Amniotic epithelial cell (primary cell): ENCODE measurements at places on chromosomes 2 and 18.

DNA sequence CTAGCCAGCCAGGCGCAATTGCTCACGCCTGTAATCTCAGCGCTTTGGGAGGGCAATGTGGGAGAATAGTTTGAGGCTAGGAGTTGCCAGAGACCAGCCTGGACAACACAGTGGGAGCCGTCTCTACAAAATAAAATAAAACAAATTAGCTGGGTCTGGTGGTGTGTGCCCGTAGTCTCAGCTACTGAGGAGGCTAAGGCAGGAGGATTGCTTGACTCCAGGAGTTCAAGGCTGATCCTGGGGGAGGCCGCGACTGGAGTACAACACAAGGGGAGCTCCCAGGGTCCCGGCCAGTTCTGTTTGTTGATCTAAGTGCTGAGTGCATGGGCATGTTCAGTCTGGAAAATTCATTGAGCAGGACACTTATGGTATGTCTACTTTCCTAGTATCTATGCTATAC, 2.6 kb downstream of the ST3GAL5 start:
- DNase-seq: no peak

GRCh38 chr2:113906647-113907046, 16.8 kb downstream of the ACTR3 start:
- DNase-seq: no peak

GRCh38 chr2:241312082-241312481, 3.4 kb downstream of the HDLBP start:
- peak; percentile 83 for DNase-seq

DNA sequence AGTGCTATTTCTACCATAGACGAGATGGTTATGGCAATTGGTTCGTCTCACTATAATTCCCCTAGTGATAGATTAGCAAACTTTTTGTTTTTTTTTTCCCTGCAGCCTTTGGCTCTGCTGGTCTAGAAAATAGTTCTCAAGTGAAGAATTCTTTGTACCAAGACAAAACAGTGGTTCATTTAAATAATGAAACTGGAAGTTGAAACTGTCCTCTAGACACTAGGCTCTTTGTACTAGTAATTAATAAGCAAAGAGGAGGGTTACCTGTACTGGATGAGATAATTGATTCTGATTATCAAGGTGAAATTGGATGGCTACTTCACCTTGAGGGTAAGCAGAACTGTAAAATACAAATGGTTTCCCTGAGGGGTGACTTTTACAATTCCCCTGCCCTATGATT, 156.9 kb upstream of the DCC start:
- DNase-seq: no peak

GRCh38 chr2:56681659-56682396, 498.0 kb downstream of the CCDC85A start:
- peak; percentile 83 for DNase-seq

DNA sequence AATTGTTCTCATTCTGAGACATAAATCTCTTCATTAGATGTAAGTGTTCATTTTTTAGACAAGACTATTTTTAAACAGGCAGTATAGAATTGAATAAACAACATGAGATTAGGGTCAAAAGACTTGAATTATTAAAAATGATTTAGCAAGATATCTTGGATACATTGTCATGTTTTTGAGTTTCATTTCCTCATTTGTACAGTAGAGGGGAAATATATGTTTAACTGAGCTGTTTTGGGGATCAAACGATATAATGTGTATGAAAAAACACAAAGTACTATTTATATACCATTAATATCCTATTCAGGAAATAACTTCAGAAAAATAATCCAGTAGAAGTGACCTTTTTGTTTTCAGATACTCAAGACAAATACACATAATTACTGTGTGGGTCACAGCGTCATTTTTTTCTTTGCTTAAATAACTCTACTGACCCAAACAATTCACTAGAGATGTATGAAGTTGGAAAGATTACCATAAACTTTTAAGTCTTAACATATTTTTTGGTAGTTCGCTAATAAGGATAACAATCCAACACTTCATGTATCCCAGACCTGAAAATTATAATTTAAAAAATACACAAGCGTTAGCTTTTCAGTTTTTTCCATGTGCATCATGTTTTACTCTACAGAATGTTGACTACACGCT, 896 bp upstream of the ASXL3 start:
- no peak for DNase-seq

DNA sequence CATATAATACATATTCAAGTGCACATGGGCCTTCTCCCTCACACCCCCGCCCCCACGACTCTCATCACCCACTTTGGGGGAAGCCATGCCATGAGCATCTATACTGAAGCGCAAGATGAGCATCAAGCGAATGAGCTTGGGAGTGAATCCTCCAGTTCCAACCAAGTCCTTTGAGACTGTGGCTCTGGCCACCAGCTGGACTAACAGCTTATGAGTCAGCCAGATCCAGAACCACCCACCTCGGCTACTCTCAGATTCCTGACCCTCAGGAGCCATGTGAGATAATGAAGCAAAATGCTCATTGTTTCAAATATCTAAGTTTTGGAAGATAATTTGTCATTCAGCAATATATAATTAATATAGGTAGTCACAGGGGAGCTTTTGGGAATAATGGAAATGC, 22.2 kb upstream of the IL1RL1 start:
- peak; percentile 42 for DNase-seq

- DNase-seq: peak; percentile 91
These were observed 33.2 kb downstream of the LAMA1 start for GRCh38 chr18:7084080-7085065.

- DNase-seq: no peak
These were observed 216.1 kb downstream of the HAUS1 start for GRCh38 chr18:46320297-46320696.

- peak; percentile 7 for DNase-seq
These were observed 355.2 kb upstream of the KCNJ3 start for GRCh38 chr2:154343282-154343681.

- DNase-seq: no peak
These were observed 5.3 kb upstream of the CRYBA2 start for GRCh38 chr2:218998414-218999002.

GRCh38 chr2:28355521-28356094, 37.0 kb upstream of the FOSL2 start:
- DNase-seq: no peak

DNA sequence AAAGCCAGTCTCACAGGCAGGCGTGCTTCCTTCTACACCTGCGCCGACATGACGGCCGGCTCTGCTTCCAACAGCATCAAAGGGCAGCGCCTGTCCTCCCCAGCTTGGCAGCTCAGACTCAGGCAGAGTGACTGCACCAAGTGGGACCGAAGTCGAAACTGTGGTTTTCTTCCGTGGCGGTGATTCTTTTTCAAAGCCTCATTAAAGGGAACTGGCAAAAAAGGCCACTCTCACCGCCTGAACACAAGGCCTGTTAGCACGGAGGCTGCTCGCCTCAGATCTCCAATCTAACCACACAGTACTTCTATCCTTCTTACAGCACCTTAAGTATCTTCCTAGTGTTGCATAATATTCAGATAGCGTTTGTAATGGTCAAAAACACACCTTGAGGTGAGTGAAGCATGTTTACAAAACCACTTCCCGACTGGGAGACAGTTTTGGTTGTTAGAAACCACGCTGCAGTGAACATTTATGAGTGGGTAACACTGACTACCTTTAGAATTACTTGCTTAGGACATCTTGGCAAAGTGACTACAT, 236.4 kb downstream of the HDAC4 start:
- DNase-seq: peak; percentile 19

DNA sequence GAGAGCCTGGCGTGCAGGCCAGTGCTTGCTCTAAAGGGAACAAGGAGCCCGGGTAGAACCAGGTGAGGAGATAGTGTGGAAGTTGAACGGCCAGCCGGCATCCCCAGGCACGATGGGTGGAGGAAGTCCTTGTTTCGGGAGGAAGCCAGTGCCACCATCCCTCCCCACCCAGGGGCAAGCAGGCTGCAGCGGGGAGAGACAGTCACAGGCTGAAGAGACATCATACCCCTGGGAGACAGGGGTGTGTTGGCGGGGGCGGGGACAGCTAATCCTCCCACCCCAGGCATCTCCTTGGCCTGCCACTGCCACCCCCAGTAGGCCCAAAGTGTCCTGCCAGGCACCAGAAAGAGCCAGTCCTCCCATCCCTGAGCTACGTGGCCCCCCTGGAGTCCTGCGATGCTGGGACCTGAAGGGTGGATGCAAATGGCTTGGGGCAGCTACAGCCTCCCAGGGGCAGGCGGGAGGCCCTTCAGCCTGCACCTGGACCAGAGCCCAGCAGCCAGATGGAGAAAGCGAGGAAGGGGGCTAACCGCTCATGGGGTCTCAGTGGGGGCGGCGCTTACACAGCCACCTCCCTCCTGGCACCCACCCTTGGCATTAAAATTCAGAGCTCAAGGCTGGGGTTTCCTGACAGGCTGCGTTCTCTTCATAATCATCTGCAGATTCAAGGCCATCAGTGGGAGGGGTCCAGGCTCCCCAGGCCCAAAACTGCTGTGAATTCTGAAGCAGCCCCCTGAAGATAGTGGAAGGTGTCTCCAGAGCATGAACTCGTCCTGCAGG, 14.8 kb upstream of the GPR55 start:
- no peak for DNase-seq

GRCh38 chr2:171386627-171387026, 47.2 kb downstream of the METTL8 start:
- no peak for DNase-seq

DNA sequence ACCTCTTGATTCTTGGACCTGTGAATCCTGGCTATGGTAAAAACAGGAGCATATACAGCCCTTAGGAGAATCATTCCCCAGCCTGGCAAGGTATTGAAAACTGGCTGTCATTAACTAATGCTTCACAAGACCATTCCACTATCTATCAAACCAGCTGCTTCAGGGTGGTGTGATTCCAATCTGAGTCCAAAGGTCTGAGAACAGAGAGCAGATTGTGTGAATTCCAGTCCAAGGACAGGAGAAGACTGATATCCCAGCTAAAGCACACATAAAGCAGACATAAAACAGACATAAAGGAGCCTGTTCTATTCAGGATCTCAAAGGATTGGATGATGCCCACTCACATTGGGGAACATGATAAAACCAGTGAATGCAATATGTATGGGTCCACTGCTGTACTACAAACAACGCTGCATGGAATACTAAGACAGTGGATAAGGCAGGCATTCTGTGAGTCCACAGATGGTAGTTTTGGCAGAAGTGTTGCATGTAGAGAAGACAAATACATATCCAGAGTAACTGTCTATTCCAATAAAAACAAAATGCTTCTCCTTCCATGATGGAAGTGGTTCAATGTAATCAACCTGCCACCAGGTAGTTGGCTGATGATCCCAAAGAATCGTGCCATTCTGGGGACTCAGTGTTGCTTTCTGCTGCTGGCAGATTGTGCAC, 363.9 kb downstream of the KCNJ3 start:
- no peak for DNase-seq
